Ovary (tissue), 10 donors: ENCODE measurements at places on chromosomes 2 and 18.

- no peak for DNase-seq
Measured at GRCh38 chr2:19035238-19035637, 323.2 kb downstream of the OSR1 start.

GRCh38 chr2:232632904-232633412 lies 446 bp upstream of the EFHD1 start:
- peak; percentile 90 for DNase-seq

DNA sequence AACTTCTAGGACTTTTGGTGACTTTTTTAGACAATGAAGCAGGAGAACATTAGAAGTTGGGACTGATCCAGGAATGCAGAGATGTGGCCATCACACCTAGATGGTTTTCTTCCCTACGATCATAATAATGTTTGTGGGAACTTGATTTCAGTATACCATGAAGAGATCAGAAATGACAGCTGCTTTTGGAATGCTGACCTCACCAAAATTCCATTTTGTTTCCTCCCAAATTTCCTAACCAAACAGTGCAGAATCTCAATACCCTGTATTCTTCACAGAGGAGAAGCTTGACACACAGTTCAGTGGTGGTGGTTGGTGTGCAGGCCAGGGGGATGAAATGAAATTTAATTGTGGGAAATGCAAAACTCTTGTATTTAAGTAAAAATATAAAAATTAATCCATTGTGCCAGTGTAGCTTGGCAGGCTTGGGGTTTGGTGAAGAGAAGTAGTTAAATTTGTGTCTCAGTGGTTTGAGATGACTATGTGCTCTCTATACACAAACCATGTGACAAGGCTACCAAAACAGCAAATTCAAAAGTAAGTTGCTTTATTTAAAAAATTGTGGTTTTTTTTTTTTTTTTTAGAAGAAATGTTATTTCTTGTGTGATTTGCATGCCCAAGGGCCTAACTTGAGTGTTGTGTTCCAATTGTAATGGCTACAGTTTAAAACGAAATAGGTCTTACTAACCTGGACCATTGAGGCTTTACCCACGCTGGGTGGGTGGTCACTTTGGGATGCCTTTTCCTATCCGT lies 252.4 kb downstream of the LPIN1 start:
- DNase-seq, result no peak

DNA sequence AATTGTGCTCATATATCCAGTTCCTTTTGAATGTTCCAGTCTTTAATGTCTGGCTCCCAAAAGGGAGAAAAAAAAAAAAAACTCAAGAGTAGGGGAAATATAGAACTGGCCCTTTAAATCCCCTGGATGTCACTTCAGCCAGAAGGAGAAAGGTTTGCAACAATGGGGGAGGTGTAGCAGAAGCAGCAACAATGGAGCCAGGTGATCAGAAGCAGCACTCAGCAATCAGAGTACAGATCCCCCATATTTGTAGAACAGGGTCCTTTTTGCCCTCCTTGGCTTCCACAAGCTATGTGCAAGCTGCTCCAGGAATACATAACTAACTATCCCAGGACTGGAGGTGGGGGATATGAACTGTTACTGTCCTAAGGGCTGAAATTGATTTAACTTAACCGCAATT lies 25.8 kb upstream of the ZNF397 start:
- DNase-seq, result no peak

- no peak for DNase-seq
Measured at GRCh38 chr18:76544511-76545345, 49.7 kb upstream of the ZNF516 start.

GRCh38 chr2:191105082-191105481 lies 45.7 kb downstream of the STAT4 start:
- DNase-seq, result no peak

- no peak for DNase-seq
Measured at GRCh38 chr2:242035858-242036652, 166.5 kb downstream of the RTP5 start.

DNA sequence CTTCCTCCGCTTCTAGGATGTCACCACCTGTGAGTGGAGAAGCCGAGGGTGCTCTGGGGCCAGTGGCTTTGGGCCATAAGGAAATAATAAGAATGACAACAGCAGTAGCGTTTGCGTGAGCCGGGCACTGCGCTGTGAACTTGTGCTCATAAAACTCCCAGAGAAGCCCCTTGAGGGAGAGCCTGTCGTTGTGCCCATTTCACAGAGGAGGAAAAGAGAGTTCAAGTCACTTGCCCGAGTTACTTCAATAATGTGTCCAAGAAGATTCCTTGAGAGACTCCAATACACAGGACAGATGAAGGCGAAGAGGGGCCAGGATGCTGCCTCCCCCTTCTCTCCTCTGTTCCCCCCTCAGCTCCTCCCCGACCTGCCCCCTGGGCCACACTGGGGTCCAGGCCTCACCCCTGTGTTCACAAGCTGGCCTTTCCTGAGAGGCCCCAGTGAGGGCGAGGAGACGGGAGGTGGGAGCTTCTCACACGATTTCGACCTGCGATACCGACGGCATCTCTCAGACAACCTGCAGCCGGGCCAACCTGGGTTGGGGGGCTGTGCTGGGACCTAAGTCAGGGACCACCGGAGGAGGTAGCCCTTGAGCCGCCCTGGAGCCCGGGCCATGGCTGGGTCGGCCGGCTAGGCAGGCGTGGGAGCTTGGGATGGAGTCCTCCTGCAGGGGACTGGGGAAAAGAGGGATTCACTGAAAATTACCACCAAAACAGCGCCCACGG lies 53.5 kb upstream of the UBE2F start:
- no peak for DNase-seq

- no peak for DNase-seq
Measured at GRCh38 chr2:162711832-162712540, 126.6 kb downstream of the KCNH7 start.

GRCh38 chr18:52163478-52163877 lies 176.5 kb upstream of the DCC start:
- no peak for DNase-seq

DNA sequence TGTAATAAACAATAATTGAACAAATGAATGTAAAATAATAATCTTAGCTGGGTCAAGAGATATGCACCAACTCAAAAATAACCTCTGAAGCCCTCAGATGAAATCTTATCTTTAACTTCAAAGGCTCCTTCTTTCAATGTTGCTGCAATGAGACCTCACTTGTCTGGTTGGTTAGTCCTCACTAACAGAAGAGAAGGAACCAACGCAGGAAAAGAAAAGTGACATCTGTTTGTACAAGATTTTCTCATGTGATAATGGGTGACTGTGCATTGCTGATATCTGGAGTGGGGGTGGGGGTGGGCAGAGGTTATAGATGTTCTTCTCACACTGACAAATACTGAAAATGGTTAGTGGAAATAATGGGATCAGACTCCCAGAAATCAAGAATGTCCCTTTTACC lies 2.6 kb downstream of the SCN7A start:
- DNase-seq, result no peak

- no peak for DNase-seq
Measured at GRCh38 chr2:120612931-120613330, 122.7 kb upstream of the GLI2 start.

GRCh38 chr2:152766928-152767327 lies 48.5 kb downstream of the ARL6IP6 start:
- DNase-seq, result no peak

DNA sequence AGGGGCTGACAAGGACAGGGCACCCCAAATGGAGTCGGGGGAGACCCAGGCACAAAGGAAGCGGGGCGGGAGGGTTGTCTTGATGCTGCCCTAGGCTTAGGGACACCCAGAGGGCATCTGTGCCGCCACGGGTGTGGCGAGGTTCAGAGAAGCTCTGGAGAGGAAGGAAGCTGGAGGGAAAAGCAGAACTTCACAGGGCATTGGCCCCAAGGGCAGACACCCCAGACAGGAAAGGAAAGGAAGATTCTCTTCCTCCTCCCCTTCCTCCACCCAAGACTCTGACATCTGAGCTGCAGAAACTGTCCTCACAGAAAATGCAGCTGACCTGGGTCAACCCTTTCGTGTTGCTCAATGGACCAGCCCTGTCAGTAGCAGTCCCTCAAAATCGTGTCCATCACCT lies 25.6 kb downstream of the DNMT3A start:
- DNase-seq, result no peak

DNA sequence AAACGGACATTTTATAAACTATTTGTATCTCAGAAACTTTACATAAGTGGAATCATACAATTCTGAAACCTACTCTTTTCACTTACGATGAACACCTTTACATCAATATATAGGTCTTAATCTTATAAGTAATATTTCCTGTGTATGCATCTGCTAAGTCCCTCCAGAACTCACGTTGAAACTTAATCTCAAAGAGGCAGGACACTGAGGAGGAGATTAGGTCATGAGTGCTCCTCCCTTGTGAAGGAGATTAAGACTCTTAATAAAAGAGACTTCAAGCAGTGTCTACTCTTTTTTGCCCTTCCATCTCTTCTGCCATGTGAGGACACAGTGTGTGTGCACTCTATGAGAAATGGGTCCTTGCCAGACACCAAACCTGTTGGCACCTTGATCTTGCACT lies 94.7 kb upstream of the CDKL4 start:
- no peak for DNase-seq

DNA sequence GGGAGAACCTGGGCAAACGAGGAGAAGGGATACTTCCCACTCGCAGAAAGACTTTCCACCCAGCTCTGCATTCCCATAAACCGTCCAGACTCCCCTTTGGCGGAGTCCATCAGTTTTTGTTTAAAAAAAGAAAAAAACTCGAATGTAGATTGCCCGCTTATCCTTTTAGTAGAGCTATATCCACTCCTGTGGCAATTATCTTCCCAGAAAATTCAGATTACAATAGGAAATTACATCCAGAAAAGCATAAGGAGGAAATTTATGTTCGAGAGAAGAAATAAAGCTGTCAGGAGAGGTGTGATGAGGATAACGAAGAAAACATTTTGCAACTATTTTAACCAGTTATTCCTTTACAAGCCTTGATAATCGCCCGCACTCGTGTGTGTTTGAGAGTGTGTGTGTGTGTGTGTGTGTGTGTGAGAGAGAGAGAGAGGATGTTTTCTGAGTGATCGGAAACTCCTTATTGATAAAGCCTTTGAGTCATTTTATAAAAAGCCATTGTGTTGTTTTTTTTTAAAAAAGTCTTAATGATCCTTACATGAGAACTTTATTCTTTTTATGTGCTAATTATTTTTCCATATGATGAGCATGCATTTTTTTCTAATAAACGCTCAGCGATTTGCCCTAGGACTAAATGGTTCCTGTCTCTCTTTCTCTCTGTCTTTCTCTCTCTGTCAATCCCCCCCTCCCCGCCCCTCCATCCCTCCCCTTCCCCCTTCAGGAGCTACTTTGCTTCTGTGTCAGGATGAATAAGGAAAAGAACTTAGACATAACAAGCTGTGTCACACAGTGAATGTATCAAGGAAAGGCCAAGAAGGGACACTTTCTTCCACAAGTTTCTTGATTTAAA lies 1.1 kb upstream of the PPP3R1 start:
- no peak for DNase-seq

- DNase-seq, result no peak
Measured at GRCh38 chr2:215793747-215794595, 219.4 kb downstream of the MREG start.
